Renal cortical epithelial cell (primary cell): ENCODE measurements at places on chromosomes 2 and 18. TPM values are rescaled to one million over a fixed set of nuclear protein-coding genes. Genes with fewer than 3 reads are reported as not detected.

PLGLB2 gene
- total RNA-seq = 1.3 TPM in 1 of 2 replicates, not detected in the other

PHLPP1 gene
- 9.2 and 13.2 TPM in 2 replicates for total RNA-seq

TUBB8B gene
- not detected in 2 replicates for total RNA-seq

UGT1A8 gene
- 0.35 TPM in 2 replicates for total RNA-seq

NCKAP5 gene
- 0.55 and 0.69 TPM in 2 replicates for total RNA-seq

DNA sequence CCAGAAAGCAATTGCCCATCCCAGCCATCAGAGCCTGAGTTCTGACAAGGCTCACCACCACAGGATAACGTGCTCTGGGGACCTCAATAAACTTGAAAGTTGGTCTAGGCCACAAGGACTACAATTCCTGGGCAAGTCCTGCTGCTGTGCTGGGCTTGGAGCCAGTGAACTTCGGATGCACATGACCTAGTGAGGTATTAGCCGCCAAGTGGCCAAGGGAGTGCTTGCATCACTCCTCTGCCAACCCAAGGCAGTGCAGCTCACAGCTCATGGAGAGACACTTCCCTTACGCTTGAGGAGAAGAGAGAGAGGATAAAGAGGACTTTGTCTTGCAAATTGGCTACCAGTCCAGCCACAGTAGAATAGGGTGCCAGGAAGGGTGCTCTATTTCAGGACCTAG, 219.6 kb downstream of the MBD2 start:
- peak; percentile 53 for DNase-seq

GRCh38 chr2:166197446-166197845, 69.6 kb upstream of the SCN1A start:
- no peak for DNase-seq

GRCh38 chr2:184187421-184187971, 410.8 kb upstream of the ZNF804A start:
- DNase-seq = no peak
